ENCODE measurements at places on chromosomes 3 and 15.
A peak's percentile ranks its signal among the peaks of the same experiment; 100 is the strongest.

- no peaks in the 10 kb centered on the region for H3K27me3 ChIP-seq
Measured at GRCh38 chr3:21520106-21520963, 230.7 kb downstream of the ZNF385D start.

- no peak overlapping the region for H3K4me3 ChIP-seq
- H3K27ac ChIP-seq = no peak overlapping the region
- no peaks in the 10 kb centered on the region for H3K36me3 ChIP-seq
- peaks cover 2% of the 10 kb centered on the region for H3K27me3 ChIP-seq
- H3K4me1 ChIP-seq = peaks cover 29% of the 10 kb centered on the region
Measured at GRCh38 chr15:101156061-101156460, 95.8 kb downstream of the CHSY1 start.

- no peak for DNase-seq
- H3K4me1 ChIP-seq = no peaks in the 10 kb centered on the region
- no peak overlapping the region for H3K4me3 ChIP-seq
- H3K27ac ChIP-seq = no peak overlapping the region
- H3K36me3 ChIP-seq = no peaks in the 10 kb centered on the region
- H3K27me3 ChIP-seq = no peaks in the 10 kb centered on the region
Measured at GRCh38 chr3:194840661-194841514, 155.2 kb downstream of the FAM43A start.

DNA sequence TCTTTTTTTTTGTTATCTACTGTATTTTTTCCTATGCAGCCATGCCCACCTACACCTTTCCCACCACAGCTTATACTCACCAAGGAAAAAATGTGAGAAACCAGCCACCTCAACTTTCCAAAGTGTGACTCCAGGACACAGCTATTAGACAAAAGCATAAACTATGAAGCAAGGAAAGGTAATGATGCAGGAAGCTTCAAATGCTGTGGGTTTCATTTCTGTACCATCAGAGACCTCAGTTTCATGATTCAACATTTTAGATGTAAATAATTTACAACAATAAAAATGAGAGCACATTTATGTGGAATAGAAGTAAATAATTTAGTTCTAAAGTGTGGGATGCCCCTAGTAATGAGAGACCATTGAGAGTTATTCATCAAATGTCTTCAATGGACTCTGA is 115.1 kb downstream of the CDIN1 start:
- H3K27ac ChIP-seq = no peak overlapping the region

DNA sequence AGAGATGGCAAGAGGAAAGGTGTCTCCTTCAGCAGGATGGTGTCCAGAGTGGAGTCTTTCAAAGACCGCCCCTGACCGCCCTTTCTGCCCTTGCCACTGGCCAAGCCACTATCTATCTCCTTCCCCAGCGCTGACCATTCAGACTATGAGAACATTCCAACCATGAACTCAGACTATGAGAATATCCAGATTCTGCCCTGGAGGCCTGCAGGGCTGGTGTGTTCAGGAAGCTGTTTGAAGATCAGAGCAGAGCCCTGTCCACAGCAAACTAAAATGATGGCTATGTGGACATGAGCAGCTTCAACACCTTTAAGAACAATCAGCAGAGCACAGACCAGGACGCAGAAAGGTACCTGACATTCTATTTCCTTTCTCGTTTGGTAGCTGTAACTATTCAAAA is 57.3 kb upstream of the WNT7A start:
- H3K4me3 ChIP-seq = no peak overlapping the region
- H3K4me1 ChIP-seq = peaks cover 4% of the 10 kb centered on the region
- H3K27me3 ChIP-seq = peaks cover 11% of the 10 kb centered on the region
- no peak for DNase-seq
- H3K36me3 ChIP-seq = no peaks in the 10 kb centered on the region

DNA sequence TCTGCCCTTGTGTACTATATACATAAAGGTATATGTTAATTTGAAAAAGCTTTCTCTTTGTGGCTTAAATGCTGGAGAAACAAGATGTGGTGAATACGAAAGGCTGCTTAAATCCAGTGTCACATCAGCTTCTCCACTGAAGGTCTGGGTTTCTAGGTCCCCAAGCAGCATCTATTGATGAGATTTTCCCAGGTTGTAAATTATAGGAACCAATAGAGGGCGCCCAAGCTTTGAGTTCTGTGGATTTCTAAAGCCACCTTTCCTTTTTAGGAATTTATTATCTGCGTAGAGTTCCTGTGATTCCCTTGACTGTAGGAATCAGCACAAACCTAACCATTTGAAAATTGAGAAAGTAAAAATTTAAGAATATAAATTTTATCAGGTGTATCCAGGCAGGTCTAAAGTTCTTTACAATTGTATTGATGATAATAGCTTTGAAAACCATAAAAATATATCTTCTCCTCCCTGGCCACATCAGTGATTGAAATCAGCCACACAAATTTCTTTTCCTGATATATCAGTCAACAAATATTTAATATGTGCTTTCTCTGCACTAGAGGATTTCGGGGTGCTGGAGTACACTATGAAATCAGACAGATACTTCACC is 88.3 kb upstream of the ADAMTSL3 start:
- no peaks in the 10 kb centered on the region for H3K4me1 ChIP-seq
- no peak overlapping the region for H3K4me3 ChIP-seq
- H3K27me3 ChIP-seq = no peaks in the 10 kb centered on the region
- no peaks in the 10 kb centered on the region for H3K36me3 ChIP-seq
- peak; percentile 70 for DNase-seq
- H3K27ac ChIP-seq = no peak overlapping the region

GRCh38 chr3:42908675-42909074 is 2.7 kb downstream of the ZNF662 start:
- H3K27me3 ChIP-seq = no peaks in the 10 kb centered on the region
- no peak overlapping the region for H3K27ac ChIP-seq
- no peak for DNase-seq
- H3K4me1 ChIP-seq = peaks cover 12% of the 10 kb centered on the region

- DNase-seq = no peak
- no peak overlapping the region for H3K4me3 ChIP-seq
- H3K36me3 ChIP-seq = no peaks in the 10 kb centered on the region
- H3K4me1 ChIP-seq = no peaks in the 10 kb centered on the region
Measured at GRCh38 chr3:183911763-183912506, 27.3 kb upstream of the PARL start.

DNA sequence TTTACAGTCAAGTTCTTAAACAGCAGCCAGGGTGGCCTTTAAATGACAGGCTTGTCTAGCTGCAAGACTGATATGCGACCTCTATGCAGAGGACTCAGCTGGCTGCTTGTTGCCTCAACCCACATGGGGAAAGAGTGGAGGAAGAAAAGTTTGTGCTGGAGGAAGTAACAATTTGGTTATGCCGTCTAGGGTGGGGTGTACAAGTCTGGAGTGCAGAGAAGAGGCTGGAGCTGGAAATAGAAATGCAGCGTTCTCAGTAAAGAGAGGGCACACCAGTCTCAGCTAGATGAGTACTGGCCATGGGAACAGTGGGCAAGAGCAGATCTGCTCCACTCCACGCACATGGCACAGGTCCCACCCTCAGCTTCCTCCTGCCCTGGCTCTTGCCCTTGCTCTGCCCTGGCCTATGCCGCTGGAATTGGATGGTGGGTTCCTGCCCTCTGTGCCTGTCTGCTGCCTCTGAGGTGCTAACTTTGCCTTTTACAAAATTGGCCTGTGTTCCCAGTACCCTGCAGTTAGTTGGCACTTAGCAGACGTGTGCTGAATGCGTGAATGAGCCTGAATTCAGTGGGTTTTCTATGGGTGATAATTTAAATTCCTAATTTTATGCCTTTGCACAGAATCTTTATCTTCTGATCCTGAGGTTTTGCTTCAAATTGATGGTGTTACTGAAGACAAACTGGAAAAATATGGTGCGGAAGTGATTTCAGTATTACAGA is 59.7 kb upstream of the FURIN start:
- H3K4me1 ChIP-seq = peaks cover under 1% of the 10 kb centered on the region
- DNase-seq = no peak
- H3K27ac ChIP-seq = no peak overlapping the region

DNA sequence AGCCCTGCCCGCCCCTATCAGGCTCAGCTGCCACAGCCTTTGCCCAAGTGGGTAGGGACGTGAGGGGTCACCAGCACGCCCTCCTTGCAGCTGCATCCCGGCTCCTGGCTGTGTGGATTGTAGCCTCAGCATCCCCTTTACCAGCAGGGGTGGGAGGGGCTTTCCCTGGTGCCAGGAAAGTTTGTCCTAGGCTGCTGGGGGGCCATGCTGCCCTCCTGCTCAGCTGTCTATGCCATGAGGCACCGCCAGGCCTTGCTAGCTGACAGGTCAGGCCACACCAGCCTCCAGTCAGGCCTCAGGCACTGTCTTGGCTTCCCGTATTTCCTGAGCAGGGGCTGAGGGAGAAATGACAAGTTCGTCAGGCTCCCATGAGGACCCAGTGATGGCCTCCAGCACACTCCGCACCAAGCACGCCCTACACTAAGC is 32.3 kb downstream of the TKT start:
- H3K36me3 ChIP-seq = peaks cover 41% of the 10 kb centered on the region
- H3K4me1 ChIP-seq = peaks cover 10% of the 10 kb centered on the region
- no peak overlapping the region for H3K4me3 ChIP-seq
- H3K27me3 ChIP-seq = no peaks in the 10 kb centered on the region

DNA sequence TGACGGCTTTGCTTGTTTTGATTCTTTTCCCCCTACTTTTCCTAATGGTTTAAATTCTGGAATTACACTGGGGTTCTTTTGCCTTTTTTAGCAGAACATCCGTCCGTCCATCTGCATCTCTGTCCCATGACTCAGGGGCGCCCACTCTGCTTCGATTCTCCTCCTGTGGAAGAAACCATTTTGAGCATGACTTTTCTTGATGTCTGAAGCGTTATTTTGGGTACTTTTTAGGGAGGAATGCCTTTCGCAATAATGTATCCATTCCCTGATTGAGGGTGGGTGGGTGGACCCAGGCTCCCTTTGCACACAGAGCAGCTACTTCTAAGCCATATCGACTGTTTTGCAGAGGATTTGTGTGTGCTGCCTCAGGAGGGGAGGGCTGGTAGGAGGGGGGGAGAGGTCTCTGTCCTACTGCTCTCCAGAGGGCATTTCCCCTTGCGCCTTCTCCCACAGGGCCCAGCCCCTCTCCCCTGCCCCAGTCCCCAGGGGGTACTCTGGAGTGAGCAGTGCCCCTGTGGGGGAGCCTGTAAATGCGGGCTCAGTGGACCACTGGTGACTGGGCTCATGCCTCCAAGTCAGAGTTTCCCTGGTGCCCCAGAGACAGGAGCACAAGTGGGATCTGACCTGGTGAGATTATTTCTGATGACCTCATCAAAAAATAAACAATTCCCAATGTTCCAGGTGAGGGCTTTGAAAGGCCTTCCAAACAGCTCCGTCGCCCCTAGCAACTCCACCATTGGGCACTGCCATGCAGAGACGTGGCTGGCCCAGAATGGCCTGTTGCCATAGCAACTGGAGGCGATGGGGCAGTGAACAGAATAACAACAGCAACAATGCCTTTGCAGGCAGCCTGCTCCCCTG is 19.5 kb upstream of the BSN start:
- DNase-seq = no peak
- H3K36me3 ChIP-seq = peaks cover 53% of the 10 kb centered on the region
- no peak overlapping the region for H3K4me3 ChIP-seq
- H3K27ac ChIP-seq = no peak overlapping the region
- peaks cover 28% of the 10 kb centered on the region for H3K4me1 ChIP-seq

DNA sequence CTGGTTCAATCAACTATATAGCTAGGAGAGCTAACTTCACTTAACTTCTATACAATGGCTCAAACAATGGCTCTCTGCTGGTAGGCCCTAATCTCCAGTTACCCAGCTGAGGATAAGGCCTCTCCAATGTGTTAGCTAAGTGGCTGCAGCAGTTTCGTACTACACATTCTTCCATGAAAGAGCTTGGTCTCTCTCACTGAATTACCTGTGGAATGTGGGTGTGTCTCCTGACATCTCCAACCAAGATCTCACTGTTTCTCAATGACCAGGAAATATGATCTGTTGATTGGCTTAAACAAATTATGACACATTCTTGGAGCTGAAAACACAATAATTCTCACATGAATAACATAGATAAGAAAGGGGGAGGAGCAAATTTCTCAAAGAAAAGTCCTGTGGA is 169.8 kb upstream of the ROBO1 start:
- no peak for DNase-seq
- H3K4me3 ChIP-seq = no peak overlapping the region
- no peaks in the 10 kb centered on the region for H3K27me3 ChIP-seq
- H3K4me1 ChIP-seq = no peaks in the 10 kb centered on the region
- H3K36me3 ChIP-seq = no peaks in the 10 kb centered on the region

DNA sequence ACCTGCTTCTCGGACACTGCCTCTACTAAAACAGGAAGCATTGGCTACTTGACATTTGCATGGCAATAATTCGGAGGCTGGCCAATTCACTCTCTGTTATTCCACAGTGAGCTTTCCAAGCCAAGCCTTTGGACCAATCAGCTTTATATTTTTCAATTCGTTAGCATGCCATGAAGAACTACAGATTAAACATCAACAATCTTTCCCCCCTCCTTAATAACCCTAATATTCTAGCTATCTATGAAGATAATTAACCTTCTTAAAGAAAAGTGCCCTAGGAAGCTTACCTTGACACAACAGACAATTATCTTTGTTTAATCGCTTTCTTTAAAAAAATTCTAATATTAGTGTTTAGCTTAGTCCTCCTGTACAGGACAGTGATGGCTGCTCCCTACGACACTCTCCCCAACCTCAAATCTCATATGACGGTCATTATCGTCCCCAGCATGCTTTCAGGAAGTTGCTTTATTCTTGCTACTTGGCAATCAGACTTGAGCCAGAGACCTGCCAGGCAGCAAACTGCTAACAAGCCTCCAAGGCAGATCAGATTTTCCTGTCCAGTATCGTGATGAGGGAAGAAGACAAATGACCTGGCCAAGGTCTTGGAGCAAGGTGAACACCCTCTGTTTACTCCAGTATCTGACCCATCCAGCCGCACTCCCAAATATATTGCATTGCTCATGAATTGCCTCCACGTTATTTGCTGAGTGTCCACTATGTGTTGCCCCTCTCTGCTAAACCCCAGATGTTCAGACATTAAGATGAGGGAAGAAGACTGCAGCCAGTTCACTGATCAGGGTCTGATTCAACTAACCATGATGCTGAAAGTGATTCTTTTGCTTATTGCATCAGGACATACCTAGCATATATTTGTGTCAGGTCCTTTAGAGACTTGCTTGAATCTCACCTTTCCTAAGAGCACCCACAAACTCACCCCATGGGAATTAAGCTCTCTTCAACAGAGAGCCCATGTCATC is 68.1 kb upstream of the LPP start:
- peaks cover 14% of the 10 kb centered on the region for H3K4me1 ChIP-seq
- DNase-seq = no peak
- no peak overlapping the region for H3K27ac ChIP-seq
- H3K27me3 ChIP-seq = peaks cover 2% of the 10 kb centered on the region

- no peak overlapping the region for H3K27ac ChIP-seq
- DNase-seq = no peak
- H3K27me3 ChIP-seq = no peaks in the 10 kb centered on the region
- no peak overlapping the region for H3K4me3 ChIP-seq
Measured at GRCh38 chr3:120160050-120160449, 65.8 kb upstream of the GSK3B start.

Data from muscle of leg (tissue), 16 donors.